Lower leg skin (tissue), 4 donors: ENCODE measurements at places on chromosomes 3 and 15.
A peak's percentile ranks its signal among the peaks of the same experiment; 100 is the strongest.

DNA sequence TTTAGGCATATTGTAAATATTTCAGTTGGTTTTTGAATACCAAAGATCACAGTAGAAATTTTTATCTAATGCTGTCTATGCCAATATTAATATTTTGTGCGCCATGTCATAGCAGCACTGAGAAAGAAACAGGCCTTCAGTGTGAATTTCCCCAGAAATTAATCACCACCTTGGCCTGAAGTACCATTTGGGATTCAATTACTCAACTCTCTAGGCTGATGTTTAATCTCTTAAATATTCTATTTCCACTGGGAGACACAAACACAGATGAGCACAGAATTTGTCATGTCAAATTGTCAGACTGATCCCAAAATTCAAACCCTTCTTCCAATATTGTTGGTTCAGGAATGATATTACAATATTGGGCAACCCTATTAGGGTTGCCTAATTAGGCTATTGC, 509.3 kb downstream of the ROBO1 start:
- no peak for DNase-seq

DNA sequence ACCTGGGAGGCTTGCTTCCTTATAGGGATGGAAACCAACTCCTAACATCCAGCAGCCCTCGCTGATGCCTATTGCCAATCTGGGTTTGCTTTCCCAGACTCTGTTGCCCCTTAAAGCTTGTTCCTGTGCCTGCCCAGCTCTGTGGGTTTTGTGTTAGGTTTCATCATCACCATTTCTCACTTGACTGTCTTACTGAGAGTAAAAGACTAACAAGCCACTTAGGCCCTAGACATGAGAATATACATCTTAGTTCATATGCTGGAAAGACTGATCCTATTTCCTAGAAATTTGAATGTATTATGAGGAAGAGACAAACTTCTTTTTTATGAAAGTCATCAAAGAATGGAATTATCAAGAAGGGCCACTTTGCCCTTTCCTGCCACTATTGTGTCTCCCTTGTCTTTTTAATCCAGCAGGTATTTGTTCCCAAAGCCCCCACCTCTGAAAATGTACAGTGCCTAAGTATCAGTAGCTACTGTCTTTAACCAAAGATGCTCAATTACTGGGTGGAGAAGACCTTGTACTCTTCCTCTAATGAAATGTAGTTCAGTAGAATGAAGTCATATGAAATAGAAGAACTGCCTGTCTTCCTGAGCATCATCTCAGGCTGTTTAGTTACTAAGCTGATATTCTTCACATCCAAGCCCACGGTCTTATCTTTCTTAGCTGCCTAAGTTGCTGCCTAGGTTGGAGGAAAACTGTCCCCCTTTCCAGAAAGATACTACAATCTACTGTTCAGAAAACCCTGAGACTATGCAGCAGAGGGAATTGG, 59.8 kb upstream of the ZPLD1 start:
- DNase-seq = no peak

DNA sequence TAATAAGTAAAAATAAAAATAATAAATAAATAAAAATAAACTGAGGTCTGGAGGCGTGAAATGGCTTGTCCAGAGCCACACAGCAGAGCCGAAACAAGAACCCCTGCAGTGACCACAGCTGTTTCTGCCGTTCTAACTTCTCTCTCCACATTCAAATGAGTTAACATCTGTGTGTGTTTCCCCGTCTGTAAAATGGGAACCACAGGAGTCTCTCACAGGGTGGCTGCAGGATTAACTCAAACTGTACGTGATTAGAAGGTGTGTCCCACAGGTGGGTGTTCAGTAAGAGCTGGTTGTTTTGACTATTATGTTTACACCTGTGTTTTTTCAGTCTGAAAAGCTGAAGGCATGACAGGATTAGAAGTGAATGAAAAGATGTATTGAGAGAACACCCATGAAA, 27.0 kb upstream of the MUC4 start:
- DNase-seq = no peak

GRCh38 chr3:30309961-30310954, 296.1 kb upstream of the TGFBR2 start:
- no peak for DNase-seq

DNA sequence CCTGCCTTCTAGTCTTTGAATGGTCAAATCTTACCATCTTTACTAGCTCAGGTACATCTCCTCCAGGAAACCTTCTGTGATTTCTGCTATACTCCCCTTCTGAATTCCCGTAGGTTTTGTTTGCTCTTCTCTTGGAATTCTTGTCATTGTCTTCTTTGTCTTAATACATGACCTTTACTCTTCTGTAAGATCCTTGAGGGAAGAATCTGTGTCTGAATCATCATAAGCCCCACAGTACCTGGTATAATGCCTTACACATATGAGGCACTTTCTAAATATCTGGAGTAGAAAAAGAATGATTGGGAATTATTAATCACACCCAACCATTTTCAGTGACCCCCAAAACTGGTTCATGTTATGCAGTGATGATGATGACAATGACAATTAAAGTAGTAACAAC, 210.1 kb upstream of the NR2E3 start:
- no peak for DNase-seq

DNA sequence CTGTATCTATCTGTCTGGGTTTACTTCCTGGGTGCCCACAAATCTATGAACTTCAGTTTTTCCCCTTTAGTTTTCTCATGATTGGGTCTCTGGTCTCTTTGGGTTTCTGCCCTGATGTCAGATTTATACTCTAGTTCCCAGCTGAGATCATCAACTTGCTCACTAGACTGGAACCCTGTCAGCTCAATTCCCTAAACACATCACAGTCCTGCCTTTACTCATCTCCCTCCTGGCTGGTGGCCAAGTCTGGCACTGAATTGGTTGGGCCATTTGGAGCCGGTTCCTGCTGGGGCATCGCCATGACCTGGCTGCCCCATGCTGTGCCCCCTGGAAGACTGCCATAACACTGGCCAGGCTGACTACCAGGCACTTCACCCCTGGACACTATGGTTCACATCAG, 345.3 kb downstream of the CHST2 start:
- no peak for DNase-seq

DNA sequence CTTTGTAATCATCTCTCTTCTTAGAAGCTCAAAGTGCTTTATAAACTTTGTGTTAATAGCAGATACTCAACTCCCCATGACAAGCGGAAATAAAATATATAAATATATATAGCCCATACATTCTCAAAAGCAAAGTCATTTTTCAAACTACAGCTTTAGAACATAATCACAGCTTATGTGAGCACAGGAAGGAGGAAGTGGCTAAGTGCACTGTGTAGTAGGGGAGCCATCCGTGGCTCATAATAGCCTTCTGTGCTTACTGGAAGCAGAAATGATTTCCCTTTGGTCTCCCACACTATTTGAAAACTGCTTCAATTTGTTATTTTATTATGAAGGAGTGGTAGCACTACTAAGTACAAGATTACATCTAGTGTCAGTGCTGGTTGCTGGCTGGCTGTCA, 151.4 kb upstream of the ARL6 start:
- no peak for DNase-seq

- no peak for DNase-seq
These were observed 28.1 kb downstream of the COLQ start for GRCh38 chr3:15493436-15493835.

- peak; percentile 72 for DNase-seq
These were observed 79.6 kb downstream of the CRYGS start for GRCh38 chr3:186464424-186465093.

- no peak for DNase-seq
These were observed 34.6 kb upstream of the PPIB start for GRCh38 chr15:64197425-64197824.

- peak; percentile 54 for DNase-seq
These were observed 24.0 kb upstream of the RAD18 start for GRCh38 chr3:8987226-8987625.

DNA sequence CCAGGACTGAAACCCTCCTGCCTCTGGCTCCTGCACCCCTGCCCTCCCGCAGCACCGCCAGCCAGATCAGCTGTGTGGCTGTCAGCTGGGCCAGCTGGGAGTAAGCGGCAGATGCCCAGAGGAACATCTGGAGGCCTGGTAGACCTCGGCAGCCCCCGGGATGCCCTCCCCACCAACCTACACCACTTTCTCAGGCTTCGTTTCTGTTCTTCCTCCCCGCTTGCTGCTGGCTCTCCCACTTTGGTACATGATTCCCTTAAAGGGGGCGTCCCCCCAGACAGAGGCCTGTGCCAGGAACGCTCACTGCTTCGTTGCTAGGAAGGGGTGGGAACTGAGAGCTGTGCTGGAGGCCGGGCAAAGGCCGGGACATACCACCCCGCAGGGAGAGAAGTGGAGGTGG, 91.4 kb upstream of the RPL32 start:
- no peak for DNase-seq

DNA sequence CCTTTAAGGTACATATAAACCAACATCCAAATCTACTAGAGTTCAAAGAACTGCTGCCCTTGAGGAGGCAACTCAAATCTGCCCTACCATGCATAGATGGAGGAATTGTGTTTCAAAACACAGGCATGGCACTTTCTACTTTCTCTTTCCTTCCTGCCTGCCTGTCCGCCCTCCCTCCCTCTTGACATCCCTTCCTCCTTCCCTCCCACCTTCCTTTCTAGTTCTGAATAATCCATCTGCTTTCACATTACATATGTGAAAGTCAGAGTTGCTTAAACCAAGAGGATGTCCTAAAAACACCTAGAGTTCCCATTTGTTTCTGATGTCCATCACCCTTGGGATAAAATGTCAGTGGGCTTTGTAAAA, 537.6 kb downstream of the FOXP1 start:
- no peak for DNase-seq

DNA sequence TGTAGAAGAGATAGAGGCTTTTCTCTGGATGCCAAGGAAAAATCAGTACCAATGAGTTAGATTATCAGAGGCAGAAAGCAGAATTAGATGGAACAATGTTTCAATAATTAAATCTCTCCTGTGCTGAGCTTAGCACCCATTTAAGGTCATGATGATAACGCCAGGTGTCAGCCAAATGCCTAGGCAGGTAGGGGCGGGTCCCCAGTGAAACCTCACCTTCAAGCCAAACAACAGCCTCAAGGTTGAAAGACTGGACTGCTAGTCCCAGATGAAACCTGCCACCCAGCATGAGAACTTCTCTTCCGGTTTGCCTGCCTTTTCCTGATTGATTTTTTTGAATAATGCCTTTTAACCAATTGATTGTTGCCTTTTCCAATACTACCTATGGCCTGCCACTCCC, 363.0 kb downstream of the PLOD2 start:
- DNase-seq = no peak

DNA sequence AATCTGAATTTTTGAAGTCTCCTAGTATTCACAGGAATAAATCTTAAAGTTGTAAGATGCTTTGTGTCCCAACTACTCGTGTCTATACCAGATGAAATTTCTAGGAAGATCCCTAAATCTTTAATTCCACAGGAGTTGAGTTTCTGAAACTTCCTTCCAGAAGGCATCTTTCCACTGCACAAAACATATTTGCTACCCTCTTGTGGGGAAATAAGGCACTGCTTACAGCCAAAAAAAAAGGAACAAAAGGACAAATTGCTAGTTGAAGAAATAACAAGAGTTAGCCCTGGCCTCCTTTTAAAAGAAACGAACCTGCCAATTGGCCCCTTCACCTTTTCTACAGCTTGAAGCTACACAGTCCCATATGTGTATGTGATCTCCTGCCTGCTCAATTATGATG, 54.0 kb downstream of the TAFA4 start:
- DNase-seq = no peak

GRCh38 chr3:32423956-32424557, 32.4 kb downstream of the CMTM7 start:
- no peak for DNase-seq

GRCh38 chr3:74423867-74424266, 190.6 kb downstream of the CNTN3 start:
- no peak for DNase-seq

GRCh38 chr3:37985637-37986320, 4.8 kb upstream of the VILL start:
- peak; percentile 82 for DNase-seq

DNA sequence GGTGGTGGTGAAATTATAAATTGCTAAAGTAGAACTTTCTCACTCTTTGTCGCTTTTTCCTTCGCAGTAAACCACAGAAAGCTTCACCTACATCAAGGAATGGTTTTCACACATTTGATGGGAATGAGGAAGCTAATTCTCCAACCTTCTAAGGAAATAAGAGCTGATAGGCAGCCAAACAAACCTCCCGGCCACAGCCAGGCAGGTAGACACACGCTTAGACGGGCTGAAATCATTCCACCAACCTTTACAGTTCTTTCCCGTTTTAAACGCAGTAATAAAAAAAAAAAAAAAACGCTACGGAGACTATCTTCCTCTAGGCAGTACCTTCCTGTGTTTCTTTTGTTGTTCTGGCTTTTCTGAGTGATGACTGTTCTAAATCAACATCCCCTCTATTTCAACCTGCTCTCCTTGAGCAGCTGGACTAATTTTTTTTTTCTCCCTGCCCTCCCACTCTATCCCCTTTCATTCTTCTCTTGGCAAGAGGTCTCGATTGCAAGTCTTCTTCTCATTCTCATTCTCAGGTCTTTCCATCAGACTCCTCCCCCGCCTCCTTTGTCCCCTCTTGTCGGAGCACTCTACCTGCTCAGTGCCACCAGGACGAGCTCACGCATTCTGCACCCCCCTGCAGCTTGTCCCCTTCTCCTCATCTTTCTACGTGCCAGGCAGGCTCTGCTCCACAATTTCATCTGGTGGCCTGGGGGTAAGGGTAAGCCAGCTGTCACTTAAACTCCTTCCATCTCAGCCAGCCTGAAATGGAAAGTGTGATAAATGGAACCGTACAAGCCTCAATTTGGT, 391.1 kb upstream of the MDFIC2 start:
- DNase-seq = no peak

DNA sequence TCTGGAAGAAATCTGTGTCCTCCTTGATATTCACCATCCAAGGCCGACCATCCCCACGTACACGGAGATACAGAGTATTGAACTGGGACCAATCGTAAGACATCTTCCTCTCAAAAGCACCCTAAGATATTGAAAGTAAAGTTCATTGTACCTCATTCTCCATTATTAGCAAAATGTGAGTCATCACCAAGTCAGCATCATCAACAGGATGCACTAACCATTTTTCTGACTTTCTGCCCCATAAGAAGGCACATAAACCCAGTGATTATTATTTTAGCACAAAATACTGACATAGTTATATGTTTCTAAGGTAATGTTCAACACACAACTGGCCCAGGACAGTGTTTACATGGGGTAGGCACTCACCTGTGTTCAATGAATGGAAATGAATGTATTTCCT, 7.4 kb downstream of the NDUFAF1 start:
- no peak for DNase-seq

DNA sequence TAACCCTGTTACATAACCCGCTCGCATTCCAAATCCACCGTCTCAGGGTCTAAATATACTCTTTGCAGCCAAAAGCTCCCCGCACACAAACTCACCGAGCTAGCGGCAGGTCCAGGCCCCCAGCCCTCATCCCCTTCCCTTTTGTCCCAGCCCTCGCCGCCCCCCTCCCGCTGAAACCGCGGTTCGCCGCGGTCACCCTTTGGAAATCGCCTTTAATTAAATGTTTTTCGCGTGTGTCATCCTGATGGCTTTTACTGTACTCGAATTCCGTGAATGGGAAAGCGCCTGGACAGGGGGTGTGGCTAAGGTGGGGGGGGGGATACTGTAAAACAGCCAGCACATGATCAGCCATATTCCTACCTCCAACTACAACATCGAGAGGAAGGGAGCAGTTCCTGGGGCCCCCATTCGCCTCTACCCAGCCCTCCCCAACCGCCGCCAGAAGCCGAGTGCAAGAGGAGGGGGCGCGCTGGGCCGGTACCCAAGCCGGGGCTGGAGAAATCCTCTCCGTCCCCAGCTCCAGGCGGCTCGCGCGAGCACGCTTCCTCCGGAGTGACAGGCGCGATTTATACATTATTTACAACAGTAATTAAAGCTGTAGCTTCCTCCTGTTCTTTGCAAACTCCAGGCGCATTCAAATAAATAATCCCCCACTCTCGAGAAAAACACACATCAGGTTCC, 1.7 kb downstream of the RORA start:
- DNase-seq = no peak
